ENCODE measurements at places on chromosomes 13 and 19. TPM values are rescaled to one million over a fixed set of nuclear protein-coding genes. Genes with fewer than 3 reads are reported as not detected.

The IGFL1 gene
- total RNA-seq = not detected

The MLLT1 gene
- 8.4 TPM for total RNA-seq

The TEX26 gene
- not detected for total RNA-seq

The NTF4 gene
- not detected for total RNA-seq

The SULT2B1 gene
- total RNA-seq = 0.33 TPM

The CATSPERD gene
- total RNA-seq = not detected

The SAE1 gene
- total RNA-seq = 81.2 TPM

The POLR1G gene
- 3.1 TPM for total RNA-seq

The TNFSF13B gene
- 3.6 TPM for total RNA-seq

The SLC7A1 gene
- total RNA-seq = 29.9 TPM

The STOML3 gene
- total RNA-seq = under 0.01 TPM

The TMEM238 gene
- total RNA-seq = not detected

The MYO1F gene
- 0.36 TPM for total RNA-seq

The SIGLEC8 gene
- total RNA-seq = not detected

The IL11 gene
- total RNA-seq = 0.31 TPM

The KLK7 gene
- not detected for total RNA-seq

The GRIK5 gene
- total RNA-seq = not detected

The COG6 gene
- 24.0 TPM for total RNA-seq

The SIGLEC5 gene
- not detected for total RNA-seq

The ZNF320 gene
- 9.6 TPM for total RNA-seq

The AMER2 gene
- total RNA-seq = under 0.01 TPM

The CPT1C gene
- 2.2 TPM for total RNA-seq

The MYCBP2 gene
- 113 TPM for total RNA-seq

The SLC7A9 gene
- not detected for total RNA-seq

The CEACAM1 gene
- 6.2 TPM for total RNA-seq

The GGN gene
- total RNA-seq = not detected

The ISOC2 gene
- total RNA-seq = 95.6 TPM

The LILRB4 gene
- not detected for total RNA-seq

Measured in melanocyte of skin (primary cell).